ENCODE measurements at places on chromosomes 11 and 22. TPM values are rescaled to one million over a fixed set of nuclear protein-coding genes. Genes with fewer than 3 reads are reported as not detected.

GRCh38 chr11:66546368-66546965 lies at the start of gene ACTN3:
ACTN3 (plus strand) TSS chr11:66546903; CDS start chr11:66546938, 35 bp downstream.
- H3K36me3 ChIP-seq, result peaks cover 9% of the 10 kb centered on the region
- peak within 1 kb of the TSS; percentile 77 for H3K4me3 ChIP-seq

- H3K4me1 ChIP-seq, result peaks cover 2% of the 10 kb centered on the region
- H3K27me3 ChIP-seq, result no peaks in the 10 kb centered on the region
- no peak overlapping the region for H3K27ac ChIP-seq
- no peak overlapping the region for H3K4me3 ChIP-seq
Observed at GRCh38 chr11:114775875-114776621, 97.7 kb downstream of the NXPE2 start.

GRCh38 chr11:60367009-60367408 lies 11.3 kb upstream of the MS4A7 start:
- DNase-seq, result no peak
- peaks cover 7% of the 10 kb centered on the region for H3K27me3 ChIP-seq
- H3K4me1 ChIP-seq, result no peaks in the 10 kb centered on the region
- H3K4me3 ChIP-seq, result no peak overlapping the region
- H3K27ac ChIP-seq, result no peak overlapping the region

DNA sequence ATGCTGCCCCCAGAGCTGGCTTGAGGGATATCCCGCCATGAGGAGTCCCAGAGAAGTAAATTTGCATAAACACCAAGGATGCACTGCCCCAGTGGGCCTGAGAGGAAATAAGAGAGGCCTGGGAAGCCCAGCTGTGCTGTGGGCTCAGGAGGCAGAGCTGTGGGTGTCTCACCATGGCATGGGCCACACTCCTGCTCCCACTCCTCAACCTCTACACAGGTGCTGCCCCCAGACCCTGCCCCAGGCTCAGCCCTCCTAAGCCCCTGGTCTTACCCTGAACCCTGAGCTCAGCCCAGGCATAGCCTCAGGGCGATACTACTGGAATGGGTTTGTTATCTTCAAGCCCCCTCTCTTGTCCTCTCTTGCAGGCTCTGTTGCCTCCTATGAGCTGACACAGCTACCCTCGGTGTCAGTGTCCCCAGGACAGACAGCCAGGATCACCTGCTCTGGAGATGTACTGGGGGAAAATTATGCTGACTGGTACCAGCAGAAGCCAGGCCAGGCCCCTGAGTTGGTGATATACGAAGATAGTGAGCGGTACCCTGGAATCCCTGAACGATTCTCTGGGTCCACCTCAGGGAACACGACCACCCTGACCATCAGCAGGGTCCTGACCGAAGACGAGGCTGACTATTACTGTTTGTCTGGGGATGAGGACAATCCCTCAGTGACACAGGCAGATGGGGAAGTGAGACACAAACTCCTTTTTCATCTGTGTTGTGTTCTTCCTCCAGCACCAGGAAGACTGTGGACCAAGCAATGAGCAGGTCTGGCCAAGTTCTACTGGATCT lies 59.9 kb downstream of the GGTLC2 start:
- H3K36me3 ChIP-seq, result no peaks in the 10 kb centered on the region
- H3K27ac ChIP-seq, result no peak overlapping the region
- no peaks in the 10 kb centered on the region for H3K4me1 ChIP-seq
- H3K4me3 ChIP-seq, result no peak overlapping the region

- peaks cover 17% of the 10 kb centered on the region for H3K4me1 ChIP-seq
- no peak for DNase-seq
- H3K27me3 ChIP-seq, result peaks cover 2% of the 10 kb centered on the region
- no peaks in the 10 kb centered on the region for H3K36me3 ChIP-seq
- peak overlapping the region; percentile 63 for H3K4me3 ChIP-seq
Observed at GRCh38 chr22:46045459-46046298, 68.7 kb upstream of the WNT7B start.

- H3K27me3 ChIP-seq, result peaks cover 3% of the 10 kb centered on the region
- no peaks in the 10 kb centered on the region for H3K36me3 ChIP-seq
- no peak for DNase-seq
- H3K4me1 ChIP-seq, result no peaks in the 10 kb centered on the region
Observed at GRCh38 chr11:57899378-57899777, 124.3 kb upstream of the OR9Q1 start.

GRCh38 chr11:18010121-18010670 lies 2.7 kb downstream of the SERGEF start:
- H3K27me3 ChIP-seq, result peaks cover 1% of the 10 kb centered on the region
- no peak overlapping the region for H3K27ac ChIP-seq
- H3K4me1 ChIP-seq, result peaks cover 33% of the 10 kb centered on the region

GRCh38 chr22:47062126-47062525 lies 299.7 kb downstream of the TBC1D22A start:
- H3K27ac ChIP-seq, result no peak overlapping the region
- H3K36me3 ChIP-seq, result no peaks in the 10 kb centered on the region

DNA sequence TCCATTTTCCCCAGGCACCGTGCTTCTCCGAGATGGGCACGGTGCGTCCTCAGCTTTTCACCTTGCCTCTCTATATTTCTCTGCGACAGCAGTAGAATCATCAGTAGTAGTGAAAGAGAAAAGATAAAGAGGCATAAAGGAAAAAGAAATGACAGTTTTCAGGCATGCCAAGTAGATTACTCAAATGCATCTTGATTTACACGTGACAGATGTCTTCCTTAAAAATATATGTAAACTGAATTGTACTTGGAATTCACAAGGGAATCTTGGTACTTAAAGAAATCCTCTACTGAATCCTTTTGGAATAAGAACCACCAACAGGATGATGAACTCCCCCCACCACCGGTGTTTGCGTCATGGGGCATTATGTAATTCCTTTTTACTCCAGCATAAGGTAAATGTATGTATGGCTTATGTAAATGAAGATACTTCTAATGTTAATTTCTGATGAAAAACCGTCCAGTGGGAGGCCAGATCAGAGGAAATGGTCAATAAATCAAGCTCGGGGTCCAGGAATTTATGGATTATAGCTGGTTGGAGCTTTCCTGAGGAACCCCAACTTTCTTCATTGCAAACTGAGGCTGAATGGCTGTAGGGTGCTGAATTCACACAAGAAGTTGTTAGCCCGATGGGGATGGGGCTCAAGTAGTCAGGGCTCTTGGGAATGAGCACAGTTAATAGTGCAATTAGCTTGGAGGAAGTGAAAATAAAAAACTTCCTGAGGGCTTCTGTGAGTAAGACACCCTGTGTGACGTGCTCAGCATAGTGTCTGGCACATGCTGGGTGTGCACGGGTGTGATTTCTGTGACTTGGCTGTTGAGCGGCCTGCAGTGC lies 630.4 kb downstream of the OPCML start:
- no peak overlapping the region for H3K4me3 ChIP-seq
- H3K4me1 ChIP-seq, result no peaks in the 10 kb centered on the region
- H3K36me3 ChIP-seq, result no peaks in the 10 kb centered on the region

GRCh38 chr11:44577231-44577830 lies 11.9 kb downstream of the CD82 start:
- peak overlapping the region; percentile 57 for H3K27ac ChIP-seq
- peaks cover 35% of the 10 kb centered on the region for H3K36me3 ChIP-seq
- no peak overlapping the region for H3K4me3 ChIP-seq
- no peaks in the 10 kb centered on the region for H3K27me3 ChIP-seq
- no peak for DNase-seq
- peaks cover 75% of the 10 kb centered on the region for H3K4me1 ChIP-seq

DNA sequence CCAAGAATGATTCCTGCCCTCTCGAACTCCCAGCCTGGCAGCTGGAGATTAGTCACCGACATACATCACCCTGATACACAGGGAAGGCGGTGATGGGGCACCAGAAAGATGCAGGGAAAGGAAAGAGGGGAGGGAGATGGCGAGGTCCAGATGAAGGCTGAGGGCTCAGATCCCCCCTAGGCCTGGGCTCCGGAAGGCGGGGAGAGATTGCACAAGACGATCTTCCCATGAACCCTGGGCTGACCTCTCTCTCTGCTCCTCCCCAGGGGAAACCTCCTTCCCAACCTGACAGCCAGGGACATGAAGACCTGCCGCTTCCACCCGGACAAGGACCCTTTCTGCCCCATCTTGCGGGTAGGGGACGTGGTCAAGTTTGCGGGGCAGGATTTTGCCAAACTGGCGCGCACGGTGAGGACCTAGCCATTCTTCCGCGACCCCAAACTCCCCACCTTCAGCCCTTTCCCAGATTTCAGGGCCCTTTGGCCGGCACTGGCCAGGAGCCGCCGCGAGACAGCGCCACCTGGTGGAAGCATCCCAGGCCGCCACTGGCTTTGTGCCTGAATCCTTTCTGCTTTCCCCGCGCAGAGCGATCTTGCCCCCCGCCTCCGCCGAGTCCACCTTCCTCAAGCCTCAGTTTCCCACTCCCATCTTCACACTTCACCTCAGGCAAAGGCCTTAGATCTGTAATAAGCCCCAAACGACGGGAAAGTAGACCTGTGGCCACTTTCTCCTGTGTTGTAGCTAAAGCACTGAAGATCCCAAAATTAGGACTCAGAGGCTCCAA lies 11.5 kb downstream of the P2RX3 start:
- H3K36me3 ChIP-seq, result no peaks in the 10 kb centered on the region
- peaks cover 3% of the 10 kb centered on the region for H3K4me1 ChIP-seq
- H3K27ac ChIP-seq, result no peak overlapping the region
- H3K27me3 ChIP-seq, result peaks cover 7% of the 10 kb centered on the region
- DNase-seq, result peak; percentile 60

DNA sequence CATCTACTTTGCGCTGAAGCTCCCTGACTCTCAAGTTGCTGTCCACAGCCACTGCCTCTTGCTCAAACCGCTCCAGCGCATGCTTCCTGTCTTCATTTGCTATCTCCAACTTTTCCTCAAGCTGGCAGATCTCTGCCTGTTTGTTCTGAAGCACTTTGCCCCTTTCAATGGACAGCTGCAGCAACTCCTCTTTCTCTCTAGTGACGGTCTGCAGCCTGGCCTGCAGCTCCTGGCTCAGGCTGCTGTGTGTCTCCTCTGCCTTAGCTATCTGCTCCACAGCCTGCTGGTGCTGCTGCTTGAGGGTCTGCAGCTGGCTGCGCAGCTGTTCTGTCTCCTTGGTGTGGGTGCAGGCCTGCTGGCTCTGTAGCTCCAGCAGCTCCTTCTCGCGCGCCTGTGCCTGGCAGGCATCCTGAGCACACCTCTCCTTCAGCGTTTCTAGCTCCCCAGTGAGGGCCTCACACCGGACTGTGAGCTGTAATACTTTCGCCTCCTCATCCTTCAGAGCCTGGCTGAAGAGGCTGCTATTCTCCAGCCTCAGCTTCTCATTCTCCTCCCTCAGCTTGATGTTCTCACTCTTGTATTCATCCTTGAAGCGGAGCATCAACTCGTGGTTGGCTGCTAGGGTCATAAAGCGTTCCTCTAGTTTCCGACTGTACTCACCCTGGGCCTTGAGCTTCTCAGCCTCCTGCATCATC lies 723 bp downstream of the CCDC89 start:
- H3K4me1 ChIP-seq, result peaks cover 17% of the 10 kb centered on the region
- peaks cover 2% of the 10 kb centered on the region for H3K36me3 ChIP-seq
- no peak for DNase-seq
- no peak overlapping the region for H3K27ac ChIP-seq

DNA sequence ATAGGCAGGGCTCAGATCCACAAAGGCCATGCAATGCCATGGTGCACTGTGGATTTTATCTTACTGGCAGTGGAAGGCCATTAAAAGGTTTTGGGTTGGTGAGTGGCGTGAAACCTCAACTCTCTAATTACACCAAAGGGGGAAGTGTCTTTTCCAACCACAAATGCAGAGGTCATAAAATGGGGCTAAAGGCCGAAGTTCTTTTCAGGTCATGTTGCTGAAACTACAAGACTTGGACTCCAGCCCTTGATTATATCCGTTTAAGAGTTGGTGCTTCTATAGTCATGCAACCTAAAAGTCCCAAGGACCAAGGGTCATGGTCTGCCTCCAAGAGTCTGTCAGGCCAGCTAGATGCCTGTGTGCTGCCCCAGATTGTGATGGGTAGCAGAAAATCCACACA lies 434.3 kb downstream of the RAB38 start:
- no peak overlapping the region for H3K27ac ChIP-seq
- H3K4me1 ChIP-seq, result no peaks in the 10 kb centered on the region
- H3K27me3 ChIP-seq, result no peaks in the 10 kb centered on the region
- no peak for DNase-seq

GRCh38 chr22:41976961-41977566 lies 7.8 kb downstream of the SEPTIN3 start:
- no peak overlapping the region for H3K27ac ChIP-seq
- no peak for DNase-seq
- no peaks in the 10 kb centered on the region for H3K36me3 ChIP-seq
- H3K4me3 ChIP-seq, result no peak overlapping the region
- H3K4me1 ChIP-seq, result peaks cover 11% of the 10 kb centered on the region

- no peaks in the 10 kb centered on the region for H3K27me3 ChIP-seq
- H3K27ac ChIP-seq, result peak overlapping the region; percentile 84
- H3K4me1 ChIP-seq, result peaks cover 71% of the 10 kb centered on the region
Observed at GRCh38 chr11:12175694-12176241, 65.4 kb downstream of the MICAL2 start.

- peaks cover 31% of the 10 kb centered on the region for H3K27me3 ChIP-seq
- DNase-seq, result no peak
- peaks cover 8% of the 10 kb centered on the region for H3K4me1 ChIP-seq
- H3K36me3 ChIP-seq, result no peaks in the 10 kb centered on the region
- H3K27ac ChIP-seq, result no peak overlapping the region
Observed at GRCh38 chr22:30803679-30804078, 109.0 kb downstream of the OSBP2 start.

- no peak for DNase-seq
- no peaks in the 10 kb centered on the region for H3K4me1 ChIP-seq
- no peak overlapping the region for H3K4me3 ChIP-seq
- H3K27me3 ChIP-seq, result peaks cover 10% of the 10 kb centered on the region
- no peak overlapping the region for H3K27ac ChIP-seq
Observed at GRCh38 chr22:47407461-47408025, 645.1 kb downstream of the TBC1D22A start.

DNA sequence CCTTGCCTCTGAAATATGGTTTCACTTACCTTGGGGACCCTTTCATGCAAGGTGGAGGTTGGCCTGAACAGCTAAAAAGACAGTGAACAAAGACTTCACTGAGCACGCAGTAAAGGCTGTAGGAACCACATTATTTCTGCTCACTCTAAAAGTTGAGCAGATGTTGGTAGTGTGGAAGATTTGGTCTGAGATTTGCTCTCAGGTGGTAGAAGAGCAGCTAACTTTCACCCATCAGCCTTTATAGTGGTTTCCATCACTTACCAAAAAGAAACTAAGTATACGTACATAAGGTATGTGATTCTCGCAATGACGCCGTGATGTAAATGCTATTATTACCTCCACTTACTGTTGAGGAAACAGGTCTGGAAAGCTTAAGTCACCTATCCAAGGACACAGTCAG lies 47.3 kb downstream of the PRR5L start:
- no peaks in the 10 kb centered on the region for H3K36me3 ChIP-seq
- no peak overlapping the region for H3K4me3 ChIP-seq
- peaks cover 13% of the 10 kb centered on the region for H3K4me1 ChIP-seq
- peaks cover 33% of the 10 kb centered on the region for H3K27me3 ChIP-seq

DNA sequence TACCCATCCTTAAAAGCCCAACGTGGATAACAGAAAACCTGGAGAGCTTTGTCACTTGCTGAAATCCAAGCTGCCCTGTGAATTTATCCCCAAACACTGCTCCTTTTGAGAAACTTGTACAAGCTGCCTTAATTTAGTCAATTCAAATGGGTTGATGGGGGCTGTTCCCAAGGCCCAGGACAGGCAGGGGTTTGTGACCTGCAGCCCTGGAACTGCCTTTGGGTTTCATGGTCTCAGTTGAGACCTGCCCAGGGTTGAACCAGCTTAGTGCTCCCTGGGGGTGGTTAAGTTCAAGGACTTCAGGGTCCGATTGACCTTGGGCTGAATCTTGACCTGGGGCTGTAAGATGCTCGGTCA lies 112.1 kb upstream of the OR4B1 start:
- no peaks in the 10 kb centered on the region for H3K27me3 ChIP-seq
- peaks cover 16% of the 10 kb centered on the region for H3K36me3 ChIP-seq
- no peak overlapping the region for H3K27ac ChIP-seq
- no peak overlapping the region for H3K4me3 ChIP-seq
- H3K4me1 ChIP-seq, result peaks cover 77% of the 10 kb centered on the region
- DNase-seq, result no peak

The TAF1D gene
- 159 TPM for total RNA-seq

The PRG2 gene
- 0.17 TPM for total RNA-seq

The TENM4 gene
- total RNA-seq, result not detected

The BEST1 gene
- total RNA-seq, result not detected

Measured in activated CD4-positive, alpha-beta T cell treated with anti-CD3 and anti-CD28 coated beads, Interleukin-2, amount 10 ng/mL, durations not matched to agents 7 days and 5 days (primary cell).